ENCODE measurements at places on chromosomes 4 and X.
A peak's percentile ranks its signal among the peaks of the same experiment; 100 is the strongest.

- DNase-seq: no peak
Observed at GRCh38 chr4:170423137-170423536, 333.4 kb upstream of the AADAT start.

- DNase-seq: peak; percentile 3
Observed at GRCh38 chrX:136166221-136166855, 19.0 kb downstream of the FHL1 start.

- no peak for DNase-seq
Observed at GRCh38 chrX:7480721-7481120, 332.8 kb upstream of the PUDP start.

DNA sequence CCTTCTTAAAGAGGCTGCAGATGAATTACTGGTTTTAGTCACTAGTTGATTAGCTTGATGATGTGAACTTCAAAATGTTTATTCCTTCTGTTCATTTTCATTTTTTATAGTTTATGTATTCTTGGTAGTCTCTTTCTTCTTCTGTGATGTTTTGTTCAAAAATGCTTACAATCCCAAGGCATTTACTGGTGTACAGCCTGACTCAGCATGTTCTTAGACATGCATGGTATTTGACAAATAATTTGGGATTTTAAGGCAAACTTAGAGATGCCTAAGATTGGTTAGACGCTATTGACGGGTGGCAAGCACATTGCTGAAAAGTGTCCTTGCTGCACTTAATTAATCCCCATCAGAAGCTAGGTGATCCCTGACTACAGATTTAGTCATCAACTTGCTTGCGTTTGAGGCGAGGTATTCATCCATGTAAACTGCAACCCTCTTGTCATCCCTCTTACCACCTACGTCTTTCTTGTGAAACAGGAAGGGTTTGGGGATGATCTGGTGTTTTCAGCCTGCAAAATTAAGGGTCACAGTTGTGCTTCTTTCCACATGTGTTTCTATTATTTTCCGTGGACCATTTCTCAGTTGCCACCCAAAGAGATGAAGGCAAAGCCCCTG is 331.8 kb downstream of the DKK2 start:
- DNase-seq: no peak

DNA sequence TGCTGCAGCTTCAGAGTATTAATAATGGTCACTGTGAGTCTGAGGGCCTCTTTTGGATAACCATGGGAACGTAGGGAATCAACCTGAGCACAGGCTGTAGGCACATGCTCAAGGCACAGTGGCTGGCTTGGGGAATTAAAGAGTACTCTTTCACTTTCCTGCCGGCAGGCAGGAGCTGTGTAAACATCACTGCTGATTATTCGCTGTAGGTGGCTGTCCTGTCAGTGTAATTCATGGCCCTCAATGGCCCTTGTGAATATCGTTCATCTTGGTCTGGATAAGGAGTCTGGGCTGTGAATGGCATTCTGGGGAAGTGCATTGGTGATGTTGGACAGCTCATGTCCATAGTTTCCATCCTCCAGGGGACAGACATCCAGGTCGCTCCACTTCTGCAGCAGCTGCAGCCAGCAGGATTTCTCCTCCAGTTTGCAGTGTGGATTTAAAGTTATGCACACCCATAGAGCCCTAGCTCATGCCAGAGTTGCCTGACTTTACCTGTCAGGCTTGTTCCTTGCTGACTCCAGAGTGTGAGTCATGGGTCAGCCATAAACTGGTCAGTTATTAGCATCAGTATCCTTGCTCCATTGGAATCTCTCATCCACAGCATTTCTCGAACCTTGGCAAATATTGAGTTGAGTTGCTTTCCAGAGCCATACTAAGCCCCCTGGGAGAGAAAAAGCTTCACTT is 43.0 kb downstream of the C4orf33 start:
- no peak for DNase-seq

- no peak for DNase-seq
Observed at GRCh38 chr4:13922459-13922858, 294.9 kb upstream of the BOD1L1 start.

DNA sequence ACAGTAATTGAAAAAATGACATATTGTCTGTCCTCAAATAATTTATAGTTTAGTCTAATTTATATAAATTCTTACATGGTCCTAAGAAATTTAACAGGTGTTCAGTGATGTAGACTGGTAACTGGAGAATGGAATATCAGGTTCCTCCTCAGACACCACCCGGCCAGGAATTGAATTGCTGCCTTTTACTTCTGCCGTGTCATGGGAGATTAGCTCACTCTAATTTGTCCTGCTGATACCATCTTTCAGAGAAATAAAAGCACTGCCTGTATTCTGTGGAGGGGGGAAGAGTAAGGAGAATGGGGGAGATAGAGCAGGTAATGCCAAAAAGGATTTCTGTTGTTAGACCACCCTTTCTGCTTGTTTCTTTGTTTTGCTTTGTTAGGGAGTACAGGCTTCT is 125.2 kb upstream of the KLHL4 start:
- no peak for DNase-seq

GRCh38 chr4:32826169-32826568 is 2106.0 kb downstream of the PCDH7 start:
- DNase-seq: no peak

Measured in NCI-H1436 treated with DMSO at 0.1 percent for 48 hours (cell line).